Activated naive CD8-positive, alpha-beta T cell treated with anti-CD3 and anti-CD28 coated beads, Interleukin-2, amount 50 U/mL, for 24 hours (primary cell): ENCODE measurements at places on chromosomes 4 and X.

DNA sequence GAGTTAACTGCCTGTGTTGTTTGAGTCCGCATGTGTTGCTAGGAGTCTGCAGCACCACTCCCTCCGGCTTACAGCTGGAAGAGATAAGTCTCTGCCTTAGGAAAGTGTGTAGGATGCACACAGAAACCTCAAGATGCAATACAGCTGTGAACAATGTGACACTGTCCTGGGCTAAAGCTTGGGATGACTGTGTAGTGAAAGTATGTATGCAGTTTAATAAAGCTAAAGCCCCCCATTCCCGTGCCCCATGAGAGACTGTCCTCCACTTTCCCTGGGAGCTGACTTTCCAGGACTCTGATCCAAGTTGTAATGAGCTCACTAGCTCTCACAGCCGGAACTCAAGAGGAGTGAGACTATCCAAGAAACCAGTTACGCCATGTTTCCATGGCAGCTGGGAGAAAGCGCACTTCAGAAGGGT, 156.6 kb upstream of the FTHL17 start:
- H3K4me1 ChIP-seq = no peaks in the 10 kb centered on the region
- H3K36me3 ChIP-seq = no peaks in the 10 kb centered on the region
- no peak overlapping the region for H3K4me3 ChIP-seq

DNA sequence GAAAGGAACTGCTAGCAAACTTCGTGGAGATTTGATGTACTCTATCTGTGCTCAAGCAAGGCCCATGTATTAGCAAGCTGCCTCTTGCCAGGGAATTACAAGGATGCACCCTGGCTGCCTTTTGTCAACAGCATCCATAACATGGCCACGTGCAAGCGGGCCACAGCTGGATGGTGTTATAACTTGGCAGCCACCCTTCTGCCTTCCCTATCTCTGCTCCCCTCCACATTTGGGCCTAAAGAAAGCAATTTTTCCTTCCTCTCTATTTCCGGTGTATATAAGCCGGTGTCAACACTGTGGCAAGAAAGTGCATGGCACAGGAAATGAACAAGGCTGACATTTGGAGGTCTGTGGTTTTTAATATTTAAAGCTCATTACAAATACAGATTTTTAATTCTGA, 94.8 kb downstream of the CLNK start:
- no peaks in the 10 kb centered on the region for H3K27me3 ChIP-seq
- peaks cover 29% of the 10 kb centered on the region for H3K4me1 ChIP-seq
- H3K27ac ChIP-seq = no peak overlapping the region
- DNase-seq = no peak
- H3K36me3 ChIP-seq = no peaks in the 10 kb centered on the region

DNA sequence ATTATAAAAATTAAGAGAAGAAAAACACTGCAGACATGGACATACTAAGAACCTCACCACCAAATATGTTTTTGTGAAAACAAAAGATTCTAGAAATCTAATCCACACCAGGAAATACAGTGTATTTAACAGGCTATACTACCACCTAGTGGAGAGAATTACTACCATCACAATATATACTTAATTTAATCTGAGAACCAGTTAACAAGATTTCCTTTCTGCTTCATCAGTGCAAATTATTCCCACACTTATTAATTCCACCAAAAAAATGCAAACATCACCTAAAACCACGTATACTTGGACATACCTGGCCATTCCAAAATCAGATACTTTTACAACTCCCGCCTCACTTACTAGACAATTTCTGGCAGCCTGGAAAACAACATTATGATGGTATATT, 7.0 kb upstream of the TXK start:
- DNase-seq = no peak
- peaks cover 46% of the 10 kb centered on the region for H3K4me1 ChIP-seq
- H3K4me3 ChIP-seq = no peak overlapping the region
- H3K27ac ChIP-seq = no peak overlapping the region

DNA sequence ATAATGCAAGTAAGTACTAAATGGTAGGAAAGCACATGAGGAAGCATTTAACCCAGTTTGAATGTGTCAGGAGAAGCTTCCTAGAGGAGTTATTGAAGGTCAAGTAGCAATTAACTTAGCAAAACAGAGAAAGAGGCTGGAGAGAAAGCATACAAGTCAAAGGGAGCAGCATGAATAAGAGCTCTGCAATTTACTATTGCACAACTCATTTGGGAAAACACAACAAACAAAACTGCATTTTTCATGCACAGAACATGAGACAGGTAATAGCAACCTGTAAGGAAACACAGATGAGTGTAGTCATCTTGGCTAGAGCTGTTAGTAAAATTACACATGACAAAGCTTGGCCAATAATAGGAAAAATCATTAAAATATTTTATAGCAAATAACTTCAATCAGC, 538.1 kb downstream of the PPP4R3C start:
- H3K27ac ChIP-seq = no peak overlapping the region
- no peak overlapping the region for H3K4me3 ChIP-seq
- H3K36me3 ChIP-seq = no peaks in the 10 kb centered on the region
- H3K4me1 ChIP-seq = no peaks in the 10 kb centered on the region
- no peak for DNase-seq

- H3K27ac ChIP-seq = no peak overlapping the region
- DNase-seq = no peak
- H3K36me3 ChIP-seq = no peaks in the 10 kb centered on the region
- H3K4me1 ChIP-seq = no peaks in the 10 kb centered on the region
Measured at GRCh38 chr4:186260117-186260503, 5.9 kb upstream of the F11 start.

- peaks cover 2% of the 10 kb centered on the region for H3K27me3 ChIP-seq
- no peaks in the 10 kb centered on the region for H3K4me1 ChIP-seq
- DNase-seq = no peak
- no peak overlapping the region for H3K4me3 ChIP-seq
- H3K36me3 ChIP-seq = no peaks in the 10 kb centered on the region
Measured at GRCh38 chr4:89914609-89915550, 20.2 kb downstream of the MMRN1 start.

- no peaks in the 10 kb centered on the region for H3K36me3 ChIP-seq
- no peaks in the 10 kb centered on the region for H3K4me1 ChIP-seq
- peaks cover 7% of the 10 kb centered on the region for H3K27me3 ChIP-seq
- H3K27ac ChIP-seq = no peak overlapping the region
Measured at GRCh38 chr4:118997601-118998000, 108.9 kb downstream of the SYNPO2 start.

- peak overlapping the region; percentile 6 for H3K27ac ChIP-seq
- no peaks in the 10 kb centered on the region for H3K27me3 ChIP-seq
- peaks cover 18% of the 10 kb centered on the region for H3K4me1 ChIP-seq
- peaks cover 33% of the 10 kb centered on the region for H3K36me3 ChIP-seq
- no peak overlapping the region for H3K4me3 ChIP-seq
Measured at GRCh38 chr4:98501383-98501782, 157.0 kb downstream of the TSPAN5 start.

DNA sequence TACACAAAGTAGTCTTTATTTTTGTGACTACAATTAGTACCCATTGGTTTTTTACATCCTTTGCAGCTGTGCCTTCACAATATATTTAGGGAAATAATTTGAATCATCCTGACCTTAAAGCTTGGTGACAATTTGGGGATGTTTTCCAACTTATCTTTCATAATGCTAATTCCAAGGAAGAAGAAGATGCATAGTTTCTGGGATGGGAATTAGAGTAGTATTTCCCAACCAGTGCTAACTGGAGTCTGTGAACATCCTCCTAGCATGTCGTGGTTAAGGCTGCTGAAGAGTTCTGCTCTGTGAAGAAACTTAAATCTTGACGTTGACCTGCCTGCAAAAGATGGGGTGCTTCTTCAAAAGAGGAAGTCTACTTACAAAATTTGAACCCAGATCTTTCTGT, 173.5 kb downstream of the ANK2 start:
- H3K36me3 ChIP-seq = no peaks in the 10 kb centered on the region
- H3K4me1 ChIP-seq = no peaks in the 10 kb centered on the region
- no peak for DNase-seq
- H3K27me3 ChIP-seq = peaks cover 3% of the 10 kb centered on the region
- H3K4me3 ChIP-seq = no peak overlapping the region

DNA sequence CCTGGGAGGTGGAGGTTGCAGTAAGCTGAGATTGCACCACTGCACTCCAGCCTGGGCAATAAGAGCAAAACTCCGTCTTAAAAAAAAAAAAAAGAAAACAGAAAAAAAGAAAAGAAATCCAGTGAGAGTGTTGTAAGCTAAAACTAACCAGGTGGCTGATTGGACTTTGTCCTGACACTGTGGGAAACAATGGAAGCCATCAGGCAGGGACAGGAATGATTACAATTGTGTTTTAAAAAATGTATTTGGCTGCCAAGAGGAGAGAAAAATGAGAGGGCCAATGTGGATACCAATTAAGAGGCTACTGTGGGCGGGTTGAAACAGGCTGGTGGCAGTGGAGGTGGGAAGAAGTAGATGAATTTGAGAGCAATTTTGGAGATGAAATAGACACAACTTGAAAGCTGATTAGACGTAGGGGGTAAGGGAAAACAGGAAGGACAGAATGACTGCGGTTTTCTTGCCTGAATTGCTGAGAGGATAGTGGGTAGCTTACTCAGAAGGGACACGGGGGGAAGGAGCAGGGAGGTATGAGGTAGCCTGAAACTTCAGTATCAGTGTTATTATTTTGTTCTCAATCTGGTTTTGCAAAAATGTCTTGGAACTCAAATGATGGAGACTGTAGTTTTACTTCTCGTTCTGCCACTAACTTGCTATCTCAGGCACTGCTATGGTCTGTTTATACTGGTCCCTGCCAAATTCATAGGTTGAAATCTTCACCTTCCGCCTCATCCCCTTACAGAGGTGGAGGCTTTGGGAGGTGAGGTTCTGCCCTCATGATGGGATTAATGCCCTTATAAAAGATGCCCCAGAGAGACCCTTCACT, 45.6 kb upstream of the CHRNA9 start:
- H3K4me1 ChIP-seq = peaks cover 76% of the 10 kb centered on the region
- no peak for DNase-seq
- peaks cover 6% of the 10 kb centered on the region for H3K36me3 ChIP-seq
- peak overlapping the region; percentile 95 for H3K27ac ChIP-seq
- H3K27me3 ChIP-seq = no peaks in the 10 kb centered on the region
- peak overlapping the region; percentile 64 for H3K4me3 ChIP-seq

DNA sequence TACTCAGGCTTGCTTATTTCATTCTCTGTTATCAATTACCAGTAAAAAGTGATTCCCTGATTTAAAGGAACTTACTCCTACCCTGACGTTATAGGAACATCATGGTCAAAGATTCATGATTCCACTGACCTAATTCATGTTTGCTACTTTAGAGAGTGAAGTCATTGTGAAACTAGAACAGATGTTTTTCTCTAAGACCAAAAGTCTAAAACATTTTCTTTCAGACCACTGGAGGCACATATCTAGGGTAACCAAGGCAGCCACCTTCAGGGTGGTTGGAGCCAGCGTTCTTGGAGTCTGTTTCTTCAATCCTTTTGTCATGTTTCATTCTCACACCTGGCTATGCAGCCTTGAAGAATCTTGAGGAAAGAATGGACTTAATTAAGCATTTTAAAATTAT, 77.8 kb downstream of the GALNTL6 start:
- H3K27ac ChIP-seq = no peak overlapping the region
- no peak overlapping the region for H3K4me3 ChIP-seq
- no peak for DNase-seq
